CD4-positive, alpha-beta T cell treated with Interleukin-6 for 4 hours (primary cell): ENCODE measurements at places on chromosomes 1 and 21.

DNA sequence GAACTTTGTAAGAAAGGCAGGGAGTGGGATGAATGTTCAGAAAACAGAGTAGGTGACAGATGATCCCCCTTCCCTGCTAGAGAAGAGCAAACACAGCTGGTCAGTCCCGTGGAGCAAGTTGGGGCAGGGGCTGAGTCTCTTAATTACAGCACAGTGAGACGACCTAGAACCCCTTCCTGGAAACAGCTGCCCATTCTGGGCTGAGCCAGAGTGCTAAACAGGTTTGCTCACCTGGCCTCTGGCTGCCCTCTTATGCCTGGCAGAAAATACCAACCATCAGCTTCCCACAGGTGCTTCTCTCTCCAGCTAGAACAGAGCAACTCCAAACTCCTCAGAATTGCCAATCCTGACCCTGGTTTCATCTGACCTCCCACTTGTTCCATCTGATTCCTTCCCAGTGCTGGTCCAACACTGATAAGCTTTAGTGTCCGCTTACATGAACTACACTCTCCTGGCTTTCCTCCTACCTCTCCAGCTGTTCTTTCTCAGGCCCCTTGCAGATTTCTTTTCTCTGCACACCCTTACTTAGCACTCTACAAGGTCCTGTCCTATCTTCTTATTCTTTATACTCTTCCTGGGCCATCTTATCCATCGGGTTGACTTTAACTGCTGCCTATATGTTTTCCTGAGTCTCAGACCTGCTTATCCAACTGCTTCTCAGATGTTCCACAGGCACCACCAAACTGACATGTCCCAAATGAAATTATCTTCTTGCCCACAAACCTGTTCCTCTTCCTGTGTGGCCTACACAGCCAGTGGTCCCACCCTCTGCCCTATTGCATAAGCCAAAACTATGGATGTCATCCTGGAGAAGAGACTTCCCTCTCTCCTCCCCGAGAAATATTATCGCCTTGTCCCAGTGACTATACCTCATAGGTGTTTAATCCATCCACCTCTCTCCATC lies 22.6 kb upstream of the COL9A2 start:
- DNase-seq: no peak

DNA sequence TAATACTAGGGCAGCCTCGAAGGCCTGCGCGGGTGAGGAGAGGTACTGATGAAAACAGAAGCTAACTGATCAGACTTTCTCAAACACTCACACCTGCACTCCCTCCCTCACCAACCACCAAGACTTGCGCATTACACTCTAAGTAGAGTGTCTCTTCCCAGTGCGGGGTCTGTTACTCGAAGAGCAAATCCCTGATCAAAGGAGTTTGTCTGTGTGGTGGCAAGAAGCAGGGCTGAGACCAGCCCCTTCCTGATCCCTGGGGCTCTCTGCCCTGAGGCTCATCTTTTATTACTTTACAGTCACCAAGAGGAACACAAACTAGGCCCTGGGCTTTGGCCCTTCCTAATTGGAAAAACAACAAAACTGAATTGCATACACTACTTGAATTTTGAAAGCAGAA lies 19.5 kb upstream of the TSNAX start:
- no peak for DNase-seq

DNA sequence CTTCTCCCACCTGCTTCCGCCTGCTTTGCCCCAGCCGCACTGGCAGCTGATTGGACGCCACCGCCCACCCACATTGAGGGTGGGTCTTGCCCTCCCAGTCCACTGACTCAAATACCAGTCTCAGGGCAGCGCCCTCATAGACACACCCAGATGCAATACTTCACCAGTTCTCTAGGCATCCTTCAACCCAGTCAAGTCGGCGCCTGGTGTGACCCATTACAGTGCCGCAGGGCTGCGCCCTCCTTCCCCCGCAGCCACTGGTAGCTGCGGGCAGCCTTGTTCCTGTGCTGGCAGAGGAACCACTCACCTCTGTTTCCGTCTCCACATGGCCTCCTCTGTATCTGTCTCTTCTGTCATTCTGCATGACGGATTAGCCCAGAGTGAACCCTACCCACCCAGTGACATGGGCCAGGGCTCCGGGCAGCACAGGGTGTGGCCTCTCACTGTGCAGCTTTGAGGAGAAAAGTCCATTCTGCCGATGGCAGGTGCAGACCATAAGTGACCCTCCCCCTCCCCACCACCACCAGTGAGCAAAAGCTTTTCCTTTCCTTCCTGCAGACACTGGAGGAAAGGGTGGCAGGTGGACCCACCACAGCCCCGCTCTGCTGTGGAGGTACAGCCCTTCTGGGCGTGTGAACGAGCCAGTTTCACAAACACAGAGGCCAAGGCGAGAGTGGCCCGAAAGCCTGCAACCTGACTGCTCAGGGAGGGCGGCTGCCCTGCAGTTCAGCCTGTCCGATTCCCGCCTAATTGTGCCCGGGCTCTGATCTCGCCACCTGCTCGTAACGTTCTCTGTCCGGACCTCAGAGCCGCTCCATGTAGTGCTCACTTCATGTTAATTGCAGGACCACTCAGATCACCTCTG lies 57.1 kb downstream of the FAAP20 start:
- DNase-seq: peak; percentile 20

DNA sequence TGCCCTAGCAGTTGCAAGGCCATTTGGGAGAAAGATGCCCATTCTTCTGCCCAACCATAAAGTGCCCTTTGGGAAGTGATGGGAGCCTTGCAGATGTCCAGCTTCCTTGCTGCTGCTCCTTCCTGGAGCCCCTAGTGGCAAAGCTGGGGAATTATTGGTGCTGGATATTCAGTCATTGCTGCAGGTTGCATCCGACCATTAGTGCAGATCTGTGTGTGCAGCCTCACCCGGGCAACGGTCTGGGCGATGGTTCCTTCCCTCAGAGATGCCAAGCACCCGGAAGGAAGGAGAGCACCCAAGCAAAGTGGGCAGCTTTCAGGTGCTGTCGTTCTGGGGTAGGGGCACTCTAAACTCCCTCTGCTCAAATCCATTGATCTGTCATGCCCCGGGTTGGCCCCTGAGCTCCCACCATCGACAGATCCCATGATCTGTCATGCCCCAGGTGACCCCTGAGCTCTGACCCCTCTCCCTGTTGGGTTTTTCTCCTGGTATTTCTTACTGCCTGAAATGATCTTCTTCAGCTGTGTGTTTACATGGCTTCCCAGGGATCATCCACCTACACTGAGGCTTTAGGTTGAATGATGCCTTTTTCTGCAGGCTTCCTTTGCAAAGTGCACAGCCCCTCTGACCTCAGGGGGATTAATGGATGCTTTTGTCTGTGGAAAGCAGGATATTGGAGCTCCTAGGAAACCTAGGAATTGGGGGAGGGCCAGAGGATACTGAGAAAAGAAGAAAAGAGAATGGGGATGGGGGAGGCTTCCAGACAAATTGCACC lies 467.5 kb downstream of the PTPRU start:
- no peak for DNase-seq

GRCh38 chr1:58788259-58788658 lies 4.4 kb upstream of the JUN start:
- DNase-seq: no peak

DNA sequence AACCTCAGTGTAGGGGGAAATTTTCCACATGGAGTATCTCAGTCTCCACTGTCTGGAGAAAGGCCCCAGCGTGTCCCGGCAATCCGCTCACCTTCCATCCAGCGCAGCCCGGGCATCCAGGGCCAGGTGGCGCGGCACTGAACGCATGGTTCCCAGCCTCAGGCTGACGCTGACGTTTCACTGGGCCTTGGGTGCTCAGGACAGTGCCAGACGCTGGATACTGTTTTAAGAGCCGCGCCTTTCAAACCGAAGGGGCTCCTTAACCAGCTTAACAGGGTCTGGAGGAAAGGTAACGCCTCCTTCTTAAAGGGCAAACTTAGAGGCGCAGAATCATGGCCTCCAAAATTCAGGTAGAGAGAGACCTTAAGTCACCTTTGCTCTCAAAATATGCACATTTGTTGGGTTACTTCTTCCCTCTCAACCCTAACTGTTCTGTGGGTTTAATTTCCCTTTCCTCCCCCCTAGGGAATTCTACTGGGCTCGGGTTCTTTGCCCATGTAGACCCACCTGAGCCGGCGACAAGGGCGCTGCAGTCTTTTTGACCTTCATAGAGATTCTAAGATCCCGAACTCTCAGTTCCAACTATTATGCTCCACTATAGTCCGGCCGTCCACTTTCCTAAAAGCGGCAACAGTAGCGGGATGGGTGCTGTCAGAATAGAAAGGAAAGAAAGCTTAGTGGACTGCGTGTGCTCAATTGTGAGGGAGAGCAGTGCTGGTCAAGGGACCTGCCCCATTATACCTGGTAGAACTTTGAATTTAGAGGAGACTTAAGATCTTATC lies 3.5 kb upstream of the LHX9 start:
- no peak for DNase-seq

- no peak for DNase-seq
Measured at GRCh38 chr21:37373539-37373938, 7.0 kb downstream of the DYRK1A start.

GRCh38 chr1:234250747-234251146 lies 122.5 kb upstream of the COA6 start:
- DNase-seq: no peak

- no peak for DNase-seq
Measured at GRCh38 chr1:197307551-197307950, 39.5 kb downstream of the CRB1 start.

- no peak for DNase-seq
Measured at GRCh38 chr21:44462834-44463200, 7.5 kb downstream of the LRRC3 start.

DNA sequence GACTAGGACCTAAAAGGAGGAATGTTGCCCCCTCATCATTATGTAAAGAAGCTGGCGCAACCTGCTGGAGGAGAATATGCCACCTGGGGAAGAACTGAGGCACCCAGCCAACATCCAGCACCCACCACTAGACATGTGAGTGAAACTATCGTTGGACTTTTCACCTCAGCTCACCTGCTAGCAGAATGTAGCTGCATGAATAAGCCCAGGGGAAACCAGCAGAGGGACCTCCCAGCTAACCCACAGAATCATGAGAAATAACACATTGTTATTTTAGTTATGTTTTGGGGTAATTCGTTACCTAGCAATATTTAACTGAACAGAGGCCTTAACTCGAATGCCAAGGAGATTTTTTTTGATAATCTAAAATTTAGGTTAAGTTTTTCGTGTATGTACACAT lies 542.5 kb upstream of the DAB1 start:
- DNase-seq: no peak

DNA sequence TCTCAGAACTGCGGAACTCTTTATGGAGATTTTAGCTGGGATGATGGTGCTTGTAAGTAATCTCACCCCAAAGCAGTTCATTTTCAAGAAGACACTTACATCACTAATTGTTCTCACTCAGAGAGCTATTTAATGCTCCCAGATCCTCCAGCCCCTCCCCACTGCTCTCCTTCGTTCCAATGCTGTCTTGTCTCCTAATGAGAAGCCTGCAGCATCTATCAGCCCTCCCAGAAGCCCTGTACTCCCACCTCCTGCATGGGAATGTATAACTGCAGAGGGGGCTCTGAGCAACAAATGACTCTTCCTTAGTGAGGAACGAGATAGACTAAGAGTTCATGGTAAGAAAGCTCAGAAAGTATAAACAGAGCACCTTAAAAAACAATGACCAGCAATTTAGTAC lies 377.4 kb upstream of the RUNX1 start:
- no peak for DNase-seq

DNA sequence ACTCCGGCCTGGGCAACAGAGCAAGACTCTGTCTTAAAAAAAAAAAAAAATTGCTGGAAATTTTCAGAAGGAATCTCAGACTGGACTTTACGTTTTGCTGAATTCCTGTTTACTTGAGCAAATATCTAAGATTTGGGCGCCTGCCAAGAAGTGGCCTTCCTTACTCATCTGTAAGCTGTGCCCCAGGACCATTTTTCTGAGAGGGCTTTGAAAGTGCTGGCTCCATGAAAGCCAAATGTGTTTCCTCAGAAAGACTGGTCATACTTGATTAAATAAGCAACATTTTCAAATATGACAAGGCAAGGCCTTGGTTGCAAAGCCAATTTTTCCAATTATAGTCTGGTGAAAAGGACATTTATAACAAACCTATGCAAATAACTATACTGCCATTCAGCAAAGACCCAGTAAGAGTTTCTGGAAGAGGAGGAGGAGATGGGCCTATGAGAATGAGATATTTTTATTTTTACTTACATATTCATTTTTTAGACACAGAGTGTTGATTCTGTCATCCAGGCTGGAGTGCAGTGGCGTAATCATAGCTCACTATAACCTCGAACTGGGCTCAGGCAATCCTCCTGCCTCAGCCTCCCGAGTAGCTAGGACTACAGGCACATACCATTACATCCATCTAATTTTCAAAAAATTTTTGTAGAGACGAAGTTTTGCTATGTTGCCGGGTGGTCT lies 56.3 kb upstream of the HTR1D start:
- DNase-seq: no peak

DNA sequence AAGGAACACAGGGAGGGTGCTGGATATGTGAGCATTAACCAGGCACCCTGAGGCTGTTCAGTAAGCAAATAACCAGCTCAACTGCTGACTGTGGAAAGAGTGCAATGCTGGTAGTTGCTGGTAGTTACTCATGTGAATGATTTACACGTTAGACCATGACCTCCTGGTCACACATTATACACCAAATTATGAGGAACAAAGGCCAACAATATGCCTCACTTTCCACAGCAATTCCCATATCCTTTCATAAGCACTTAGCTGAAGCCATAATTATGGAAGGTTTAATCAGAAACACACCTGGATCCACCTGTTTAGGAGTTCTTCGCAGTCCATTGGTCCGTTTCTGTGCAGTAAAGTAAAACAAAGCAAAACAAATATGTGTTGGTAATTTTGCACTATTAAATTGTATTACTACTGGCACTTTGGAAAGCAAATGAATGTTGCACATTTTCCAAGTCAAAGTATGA lies 281.8 kb downstream of the VAV3 start:
- DNase-seq: no peak

DNA sequence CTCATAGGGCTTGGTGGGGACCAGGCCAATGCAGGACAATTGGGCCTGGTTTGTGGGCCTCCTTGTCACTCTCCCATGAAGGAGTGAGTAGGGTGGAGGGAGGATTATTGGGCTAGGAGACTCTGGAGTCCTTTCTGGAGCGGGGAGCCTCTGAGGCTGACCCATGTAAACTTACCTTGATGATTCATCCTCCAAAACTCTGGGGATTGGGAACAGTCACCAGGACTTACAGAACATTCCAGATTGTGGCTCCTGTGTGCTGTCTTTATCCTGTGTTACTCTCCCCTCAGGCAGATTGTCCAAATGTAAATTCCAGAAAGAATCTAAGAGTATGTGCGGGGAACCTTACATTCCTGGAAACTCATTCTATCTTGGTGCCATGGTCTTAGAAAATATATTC lies 197.6 kb downstream of the CAMTA1 start:
- no peak for DNase-seq
